ENCODE measurements at places on chromosomes 12 and 14.

DNA sequence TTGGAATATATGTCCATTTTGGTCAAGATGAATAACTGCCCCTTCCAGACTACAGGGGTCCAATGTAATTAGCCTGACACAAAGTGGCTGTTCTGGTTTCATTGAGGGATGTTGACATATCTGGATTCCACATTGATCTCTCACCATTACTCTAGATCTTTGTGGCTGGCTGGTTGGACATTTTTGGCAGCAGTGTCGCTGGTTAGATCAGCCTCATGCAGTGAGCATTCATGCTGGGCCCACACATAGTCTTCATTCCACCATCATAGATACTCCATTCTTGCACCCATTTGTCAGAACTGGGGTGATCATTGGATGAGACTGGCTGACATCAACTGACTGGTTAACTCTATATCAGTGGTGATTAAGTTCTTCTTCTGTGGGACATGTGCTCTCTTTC is 74.4 kb downstream of the MGST1 start:
- no peak for DNase-seq

DNA sequence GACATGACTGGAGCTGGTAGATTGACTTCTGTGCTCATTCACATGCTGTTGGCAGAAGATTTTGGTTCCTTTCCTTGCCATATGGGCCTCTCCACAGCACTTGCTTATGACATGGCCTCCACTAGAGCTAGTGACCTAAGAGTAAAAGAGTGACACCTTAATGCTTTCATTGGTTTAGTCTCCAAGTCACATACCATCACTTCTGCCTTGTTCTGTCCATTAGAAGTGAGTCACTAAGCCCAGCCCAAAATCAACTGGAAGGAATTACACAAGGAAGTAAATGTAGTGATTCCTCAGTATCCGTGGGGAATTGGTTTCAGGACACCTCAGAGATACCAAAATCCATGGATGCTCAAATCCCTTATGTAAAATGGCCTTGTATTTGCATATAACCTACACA is 81.3 kb downstream of the PPHLN1 start:
- no peak for DNase-seq

GRCh38 chr14:33370426-33370825 is 431.7 kb downstream of the NPAS3 start:
- DNase-seq = no peak

DNA sequence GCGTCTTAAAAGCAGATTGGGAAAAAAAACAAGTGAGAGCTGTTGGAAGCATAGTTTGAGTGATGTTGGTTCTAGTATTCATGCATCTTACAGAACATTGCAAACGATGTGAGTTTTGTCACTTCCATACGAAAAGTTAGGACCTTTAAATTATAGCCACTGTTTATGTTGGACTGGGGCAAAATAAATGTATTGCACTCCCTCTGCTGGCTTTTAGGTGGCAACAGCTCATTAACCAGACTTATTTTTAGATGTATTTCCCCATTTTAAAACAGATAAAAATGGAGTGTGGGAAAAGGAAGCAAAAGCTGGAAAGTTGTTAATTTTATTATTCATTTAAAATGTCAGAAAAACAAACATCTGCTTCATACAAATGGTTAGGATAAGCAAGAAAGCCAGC is 111.9 kb downstream of the LGR5 start:
- DNase-seq = no peak

GRCh38 chr12:88733008-88733407 is 152.7 kb upstream of the KITLG start:
- DNase-seq = no peak

DNA sequence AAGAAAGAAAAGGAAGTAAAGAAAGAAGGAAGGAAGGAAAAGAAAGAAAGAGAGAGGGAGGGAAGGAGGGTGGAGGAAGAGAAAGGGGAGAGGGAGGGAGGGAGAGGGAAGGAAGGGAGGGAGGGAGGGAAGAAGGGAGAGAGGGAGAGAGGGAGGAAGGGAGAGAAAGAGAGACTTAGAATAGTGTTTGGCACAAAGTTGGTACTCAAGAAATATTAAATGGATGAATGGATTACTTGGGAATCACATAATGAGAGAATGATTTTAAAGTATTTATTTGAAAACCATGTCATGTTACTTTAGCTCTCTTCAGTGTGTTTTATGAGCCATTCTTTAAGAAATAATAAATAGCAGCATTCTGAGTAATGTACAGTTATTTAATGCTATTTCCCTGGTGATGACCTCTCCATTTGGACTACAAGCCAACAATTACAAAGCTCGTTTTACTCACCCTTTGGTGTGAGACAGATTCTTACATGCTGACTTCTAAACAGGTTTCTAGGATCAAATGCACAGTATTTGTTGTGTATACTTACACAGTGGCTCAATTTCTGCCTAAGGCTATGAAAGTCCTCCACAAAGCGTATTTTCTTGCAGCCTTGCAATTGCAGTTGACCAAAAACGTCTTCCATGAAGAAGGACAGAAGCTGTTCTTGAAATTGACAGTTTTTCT is 861 bp downstream of the IL26 start:
- DNase-seq = no peak

- peak; percentile 10 for DNase-seq
Measured at GRCh38 chr12:93167841-93168492, 209.8 kb upstream of the NUDT4 start.
